ENCODE measurements at places on chromosomes 1 and 21. TPM values are rescaled to one million over a fixed set of nuclear protein-coding genes. Genes with fewer than 3 reads are reported as not detected.

- no peak for DNase-seq
Measured at GRCh38 chr21:33339918-33340317, 15.1 kb downstream of the IFNAR1 start.

- no peak for DNase-seq
Measured at GRCh38 chr21:37861561-37861960, 54.7 kb downstream of the KCNJ6 start.

- no peak for DNase-seq
Measured at GRCh38 chr1:58573138-58573537, 3.9 kb downstream of the TACSTD2 start.

GRCh38 chr21:45294509-45295291 is 7.0 kb upstream of the POFUT2 start:
- no peak for DNase-seq

GRCh38 chr1:199287647-199288046 is 648.8 kb downstream of the PTPRC start:
- DNase-seq, result no peak

- no peak for DNase-seq
Measured at GRCh38 chr1:223669003-223669795, 3.7 kb upstream of the CAPN8 start.

DNA sequence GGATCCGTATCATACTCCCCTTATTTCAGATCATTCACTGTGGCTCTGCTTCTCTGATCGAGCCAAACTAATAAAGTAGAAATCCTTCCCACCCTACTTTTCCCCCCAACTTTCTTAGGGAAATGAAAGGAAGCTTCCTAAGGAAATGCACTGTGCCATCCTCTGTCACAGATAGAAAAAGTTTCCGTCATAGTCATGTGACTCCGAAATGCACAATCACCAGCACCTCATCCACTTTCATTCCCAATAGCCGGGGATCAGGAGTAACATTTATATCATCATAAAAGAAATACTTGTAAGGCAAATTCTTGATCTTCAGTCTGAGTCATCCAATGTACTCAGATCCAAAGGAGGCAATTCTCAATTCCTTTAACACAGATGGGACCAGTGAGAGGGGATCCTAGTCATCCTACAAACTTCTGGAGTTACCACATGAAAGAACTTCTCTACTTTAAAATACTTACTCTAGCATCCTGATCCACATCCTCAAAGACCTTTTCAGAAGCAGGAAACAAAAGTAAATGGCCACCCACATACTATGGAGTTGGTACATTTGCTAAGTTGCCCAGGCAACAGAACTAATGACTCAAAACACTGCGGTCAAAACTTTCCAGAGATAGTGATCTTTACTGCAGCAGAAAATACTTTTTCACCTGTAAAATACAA is 97.8 kb upstream of the ZC3H11B start:
- DNase-seq, result no peak

DNA sequence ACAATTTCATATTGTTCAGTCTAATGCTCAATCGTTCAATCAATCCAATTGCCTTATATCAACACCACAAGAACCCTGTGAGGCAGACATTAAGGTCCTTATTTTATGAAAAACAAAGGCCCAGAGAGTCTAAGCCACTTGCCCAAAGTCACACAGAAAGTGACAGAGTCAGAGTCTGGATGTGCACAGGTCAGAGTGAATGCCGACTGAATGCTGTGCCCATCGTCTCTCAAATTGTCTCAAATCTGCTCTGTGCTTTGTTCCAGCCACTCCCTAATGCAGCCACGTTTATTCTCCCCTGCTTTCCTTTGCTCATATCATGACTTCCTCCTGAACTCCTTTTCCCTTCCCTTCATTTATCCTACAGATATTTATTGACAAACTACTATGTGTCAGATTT is 558.3 kb downstream of the MATN1 start:
- no peak for DNase-seq

- no peak for DNase-seq
Measured at GRCh38 chr21:23127973-23128372, 2129.8 kb downstream of the NCAM2 start.

RRP15 gene
- 12.5 TPM for total RNA-seq

DNA sequence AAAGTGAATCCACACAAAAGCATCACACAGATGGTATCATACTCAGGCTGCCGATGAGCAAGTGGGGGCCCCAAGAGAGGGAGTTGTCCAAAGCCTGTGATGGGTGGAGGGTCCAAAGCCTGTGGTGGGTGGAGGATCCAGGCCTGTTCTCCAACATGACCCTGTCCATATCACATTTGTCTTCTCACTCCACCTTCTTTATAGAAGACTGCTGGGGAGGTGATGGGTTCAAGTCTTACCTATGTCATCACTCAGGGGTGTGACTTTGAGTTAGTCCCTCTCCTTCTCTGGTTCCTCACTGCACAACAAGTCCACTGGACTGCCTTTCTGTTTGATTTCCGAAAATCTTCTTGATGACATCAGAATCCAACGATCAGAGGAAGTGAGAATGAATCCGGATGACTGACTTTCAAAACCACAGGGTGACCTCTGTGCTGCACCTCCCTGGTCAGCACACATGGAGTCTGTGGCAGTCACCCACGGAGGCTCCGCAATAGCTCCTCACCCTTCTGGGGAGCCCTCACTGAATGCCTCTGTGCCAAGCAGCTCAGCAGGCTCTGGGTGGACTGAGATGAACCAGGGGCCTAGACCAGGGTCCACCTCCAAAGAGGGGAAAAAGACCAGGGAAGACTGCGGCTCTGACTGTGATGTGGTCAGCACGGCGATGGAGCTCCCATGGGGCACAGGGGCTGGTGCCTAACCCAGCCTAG is 166.8 kb downstream of the HIVEP3 start:
- DNase-seq, result no peak

IRF6 gene
- total RNA-seq, result 0.49 TPM

SLC45A1 gene
- 0.81 TPM for total RNA-seq

PFDN2 gene
- total RNA-seq, result 117 TPM

GRCh38 chr1:57991289-57991688 is 555.2 kb downstream of the OMA1 start:
- no peak for DNase-seq

- no peak for DNase-seq
Measured at GRCh38 chr1:165637427-165637826, 6.4 kb downstream of the MGST3 start.

LAD1 gene
- total RNA-seq, result not detected

BMP8B gene
- 0.69 TPM for total RNA-seq

DNA sequence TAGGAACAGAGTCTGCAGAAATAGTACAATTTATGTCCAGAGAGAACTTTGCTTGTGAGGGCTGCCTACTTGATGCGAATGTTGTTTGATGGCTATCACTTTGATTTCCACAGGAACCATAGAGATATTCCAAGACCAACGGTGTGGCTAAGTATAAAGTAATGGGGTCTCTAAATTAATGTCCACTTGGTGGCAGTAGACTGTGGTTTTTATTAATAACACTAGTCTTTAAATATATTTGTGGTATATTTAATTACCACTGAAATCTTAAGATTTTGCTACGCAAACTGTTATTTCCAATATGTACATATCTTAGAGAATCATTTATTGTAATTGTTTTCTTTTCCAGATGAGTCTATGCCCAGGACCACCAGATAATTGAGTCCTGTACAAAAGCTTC is 647.9 kb downstream of the PLA2G4A start:
- DNase-seq, result no peak

DNA sequence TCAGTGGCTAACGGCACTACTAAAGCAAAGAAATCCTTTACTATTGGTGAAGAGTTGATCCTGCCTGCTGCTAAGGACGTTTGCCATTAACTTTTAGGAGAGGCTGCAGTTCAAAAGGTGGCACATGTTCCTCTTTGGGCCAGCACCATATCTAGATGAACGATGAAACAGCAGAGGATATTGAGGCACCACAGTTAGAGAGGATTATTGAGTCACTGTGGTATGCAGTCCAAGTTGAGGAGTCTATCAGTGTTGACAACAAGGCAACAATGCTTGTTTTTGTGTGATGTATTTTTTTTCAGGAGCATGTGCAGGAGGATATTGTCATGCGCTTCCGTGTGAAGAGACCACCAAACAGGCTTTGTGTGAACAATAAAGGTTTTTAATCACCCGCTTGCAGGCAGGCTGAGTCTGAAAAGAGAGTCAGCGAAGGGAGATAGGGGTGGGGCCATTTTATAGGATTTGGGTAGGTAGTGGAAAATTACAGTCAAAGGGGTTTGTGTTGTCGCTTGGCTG is 80.9 kb downstream of the UCHL5 start:
- no peak for DNase-seq

All from activated T-cell treated with anti-CD3 and anti-CD28 coated beads, Interleukin-2, amount 50 U/mL, for 72 hours (primary cell).